ENCODE measurements at places on chromosomes 6 and 20.
A peak's percentile ranks its signal among the peaks of the same experiment; 100 is the strongest.

DNA sequence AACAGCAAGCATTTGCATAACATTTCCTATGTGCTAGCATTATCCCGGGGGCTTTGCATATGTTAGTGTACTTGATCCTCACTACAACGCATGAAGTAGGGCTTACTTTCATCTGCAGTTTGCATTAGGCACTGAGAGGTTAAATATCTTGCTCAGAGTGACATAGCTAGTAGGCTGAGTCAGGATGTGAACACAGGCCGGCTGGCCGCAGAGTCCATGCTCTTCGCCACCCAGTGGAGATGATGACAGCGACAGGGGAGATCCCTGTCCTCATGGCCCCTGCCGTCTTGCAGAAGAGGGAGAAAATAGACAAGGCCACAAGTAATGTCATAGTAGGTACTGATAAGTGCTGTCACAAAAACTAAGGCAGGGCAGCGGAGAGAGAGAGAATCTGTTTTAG, 46.9 kb downstream of the LYRM4 start:
- DNase-seq, result no peak

GRCh38 chr6:154058963-154059680, 20.1 kb downstream of the OPRM1 start:
- no peak for DNase-seq

GRCh38 chr6:16324606-16325225, 86.3 kb downstream of the GMPR start:
- no peak for DNase-seq

- DNase-seq, result no peak
Observed at GRCh38 chr6:8240301-8240700, 138.0 kb upstream of the EEF1E1 start.

- no peak for DNase-seq
Observed at GRCh38 chr6:145547594-145548335, 187.6 kb downstream of the EPM2A start.

DNA sequence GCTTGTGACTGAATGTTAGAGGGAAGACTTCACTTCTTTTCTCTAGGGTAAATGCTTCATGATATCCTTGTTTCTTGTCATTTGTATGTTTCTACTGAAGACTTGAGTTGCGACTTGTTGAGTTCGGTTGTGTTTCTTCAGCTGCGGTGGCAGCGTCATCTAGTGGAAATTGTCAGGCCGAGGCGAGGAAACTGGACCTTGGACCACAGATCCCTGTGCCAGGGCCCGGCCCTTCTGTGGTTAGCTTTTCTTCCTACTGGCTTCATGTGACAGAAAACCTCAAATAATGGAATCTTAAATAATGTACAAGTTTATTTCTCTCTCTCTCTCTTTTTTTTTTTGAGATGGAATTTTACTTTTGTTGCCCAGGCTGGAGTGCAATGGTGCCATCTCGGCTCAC, 12.4 kb downstream of the MTHFD1L start:
- DNase-seq, result no peak

- DNase-seq, result no peak
Observed at GRCh38 chr6:90411292-90411781, 114.7 kb upstream of the BACH2 start.

- no peak for DNase-seq
Observed at GRCh38 chr6:70281923-70282311, 21.0 kb downstream of the COL9A1 start.

DNA sequence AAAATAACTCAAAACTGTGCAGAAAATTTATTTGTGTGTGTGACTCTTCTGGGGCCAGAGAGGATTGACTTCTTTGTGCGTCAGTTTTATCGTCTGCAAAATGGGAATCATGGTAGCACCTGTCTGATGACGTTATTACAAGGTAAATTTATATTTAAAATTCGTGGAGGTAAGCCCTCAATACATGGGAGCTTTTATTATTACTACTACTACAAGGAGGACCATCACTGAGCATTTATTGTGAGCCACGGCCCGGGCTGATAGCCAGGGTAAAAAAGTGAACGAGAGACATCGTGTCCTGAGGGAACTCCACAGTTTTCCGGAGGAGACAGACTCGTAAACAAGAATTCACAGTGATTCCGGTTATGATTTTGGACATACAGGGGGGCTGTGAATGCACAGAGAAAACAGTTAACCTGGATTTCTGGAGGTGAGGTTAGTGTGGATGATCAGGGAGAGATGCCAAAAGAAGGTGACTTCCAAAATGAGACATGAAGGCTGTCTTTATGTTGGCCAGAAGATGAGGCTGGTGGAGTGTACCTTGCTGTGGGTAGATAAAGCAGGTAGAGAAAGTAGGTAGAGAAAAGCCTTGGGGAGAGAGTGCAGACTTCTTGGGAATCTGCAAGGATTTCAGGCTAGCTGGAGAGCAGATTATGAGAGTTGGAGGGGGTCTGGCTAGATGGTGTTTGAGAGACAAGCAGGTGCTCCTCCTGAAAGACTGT, 10.6 kb upstream of the SERINC3 start:
- no peak for DNase-seq

DNA sequence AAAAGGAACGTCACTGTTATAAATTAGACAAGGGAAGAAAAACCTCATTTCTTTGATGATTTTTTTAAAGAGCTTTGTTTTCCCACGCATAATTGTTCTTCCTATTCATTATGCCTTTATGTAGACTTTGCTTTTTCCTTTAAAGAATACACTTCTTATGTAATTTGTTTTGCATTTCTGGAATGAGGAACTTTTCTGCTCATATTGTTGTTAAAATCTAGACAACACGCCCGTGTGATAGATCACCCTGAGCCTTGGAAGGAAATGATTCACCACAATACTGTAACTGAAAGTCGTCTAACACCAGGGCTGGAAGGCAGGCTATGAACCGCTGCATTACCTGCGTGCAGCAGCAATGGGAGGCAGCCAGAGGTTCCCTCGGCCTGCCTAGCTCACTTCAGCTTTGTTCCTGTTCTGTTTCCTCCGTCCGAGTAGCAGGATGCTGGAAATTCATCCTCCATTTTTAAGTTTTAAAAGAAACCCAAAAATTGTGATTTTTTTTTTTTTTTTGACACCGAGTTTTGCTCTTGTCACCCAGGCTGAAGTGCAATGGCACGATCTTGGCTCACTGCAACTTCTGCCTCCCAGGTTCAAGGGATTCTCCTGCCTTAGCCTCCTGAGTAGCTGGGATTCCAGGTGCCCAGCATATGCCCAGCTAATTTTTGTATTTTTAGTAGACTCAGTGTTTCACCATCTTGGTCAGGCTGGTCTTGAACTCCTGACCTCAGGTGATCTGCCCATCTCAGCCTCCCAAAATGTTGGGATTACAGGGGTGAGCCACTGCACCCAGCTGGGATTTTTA, 49.6 kb upstream of the ZNF217 start:
- peak; percentile 60 for DNase-seq

DNA sequence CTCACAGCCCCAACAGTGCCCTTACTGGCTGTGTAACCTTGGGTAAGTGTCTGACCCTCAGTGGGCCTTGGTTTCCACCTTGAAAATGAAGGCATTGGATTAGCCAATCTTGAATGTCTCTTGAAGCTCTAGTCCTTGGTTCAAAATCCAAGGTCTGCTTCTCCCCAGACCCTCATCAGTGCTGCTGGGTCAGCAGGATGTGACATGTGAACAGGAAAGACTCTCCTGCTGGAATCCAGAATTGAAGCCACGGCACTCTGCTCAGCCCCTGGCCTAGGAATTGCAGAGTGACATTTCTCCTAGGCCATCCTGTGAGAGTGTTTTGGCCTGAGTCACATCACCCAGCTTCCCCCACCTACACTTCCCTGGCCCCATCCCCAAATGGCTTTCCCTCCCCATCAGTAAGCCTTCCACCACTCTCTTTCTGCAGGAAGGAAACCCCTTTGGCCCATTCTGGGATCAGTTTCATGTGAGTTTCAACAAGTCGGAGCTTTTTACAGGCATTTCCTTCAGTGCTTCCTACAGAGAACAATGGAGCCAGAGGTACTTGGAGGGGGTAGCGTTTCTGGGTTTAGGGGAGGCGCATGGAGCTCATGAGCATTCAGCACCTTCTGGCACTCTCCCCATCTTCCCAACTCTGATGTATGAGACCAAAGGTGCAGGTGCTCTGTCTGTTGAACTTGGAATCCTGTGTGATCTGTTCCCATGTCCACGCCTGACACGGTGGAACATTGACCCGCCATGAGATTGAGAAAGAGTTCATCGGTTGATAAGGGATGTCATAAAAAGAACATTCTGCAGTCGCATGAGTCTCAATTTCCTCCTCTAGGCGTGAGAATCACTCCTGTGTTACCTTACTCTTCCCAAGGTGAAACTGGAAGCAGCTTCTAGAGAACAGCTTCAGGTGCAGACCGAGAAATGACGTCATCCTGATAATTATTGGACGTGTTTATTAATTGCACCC, 8.8 kb downstream of the POFUT1 start:
- DNase-seq, result no peak

- no peak for DNase-seq
Observed at GRCh38 chr6:118553132-118553531, 5.0 kb downstream of the PLN start.

DNA sequence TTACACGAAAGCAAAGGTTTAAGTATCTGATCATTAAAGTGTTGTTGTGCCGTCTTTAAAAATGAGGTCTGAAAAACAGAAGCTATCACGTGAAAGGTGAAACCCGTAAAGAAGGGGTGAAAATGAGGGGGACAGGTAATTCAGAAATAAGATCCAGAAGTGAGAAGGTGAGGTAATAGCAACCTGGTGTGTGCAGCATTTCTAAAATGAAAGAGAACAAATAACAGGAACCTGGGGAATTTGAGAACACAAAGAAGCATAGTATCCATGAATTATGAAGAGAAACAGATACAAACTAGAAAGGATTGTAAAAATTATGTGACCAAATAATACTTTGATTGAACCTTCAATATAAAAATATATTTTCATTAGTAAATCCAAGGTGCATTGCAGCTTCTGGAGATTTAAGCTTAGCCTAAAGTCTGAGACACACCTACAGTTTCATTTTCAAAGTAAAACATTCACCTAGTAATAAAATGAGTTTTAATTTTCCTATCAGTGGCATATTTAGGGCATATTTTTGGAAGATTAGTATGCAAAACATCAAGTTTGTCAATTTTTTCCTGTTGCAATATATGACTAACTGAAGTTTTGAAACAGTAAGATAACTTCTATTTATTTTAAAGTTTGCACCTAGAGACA, 1.4 kb downstream of the HEY2 start:
- DNase-seq, result no peak

GRCh38 chr6:9161731-9162130, 726.4 kb upstream of the SLC35B3 start:
- no peak for DNase-seq

- no peak for DNase-seq
Observed at GRCh38 chr6:39152262-39152661, 37.3 kb upstream of the SAYSD1 start.

- no peak for DNase-seq
Observed at GRCh38 chr6:73382462-73383113, 12.0 kb upstream of the DDX43 start.

GRCh38 chr6:139330306-139330705, 38.5 kb upstream of the TXLNB start:
- no peak for DNase-seq

- no peak for DNase-seq
Observed at GRCh38 chr6:154096316-154096715, 57.3 kb downstream of the OPRM1 start.

- DNase-seq, result no peak
Observed at GRCh38 chr6:155125906-155126305, 130.8 kb downstream of the TIAM2 start.

GRCh38 chr6:68967549-68968300, 332.6 kb downstream of the ADGRB3 start:
- DNase-seq, result peak; percentile 38

- DNase-seq, result no peak
Observed at GRCh38 chr6:144153260-144153659, 2.9 kb downstream of the STX11 start.

DNA sequence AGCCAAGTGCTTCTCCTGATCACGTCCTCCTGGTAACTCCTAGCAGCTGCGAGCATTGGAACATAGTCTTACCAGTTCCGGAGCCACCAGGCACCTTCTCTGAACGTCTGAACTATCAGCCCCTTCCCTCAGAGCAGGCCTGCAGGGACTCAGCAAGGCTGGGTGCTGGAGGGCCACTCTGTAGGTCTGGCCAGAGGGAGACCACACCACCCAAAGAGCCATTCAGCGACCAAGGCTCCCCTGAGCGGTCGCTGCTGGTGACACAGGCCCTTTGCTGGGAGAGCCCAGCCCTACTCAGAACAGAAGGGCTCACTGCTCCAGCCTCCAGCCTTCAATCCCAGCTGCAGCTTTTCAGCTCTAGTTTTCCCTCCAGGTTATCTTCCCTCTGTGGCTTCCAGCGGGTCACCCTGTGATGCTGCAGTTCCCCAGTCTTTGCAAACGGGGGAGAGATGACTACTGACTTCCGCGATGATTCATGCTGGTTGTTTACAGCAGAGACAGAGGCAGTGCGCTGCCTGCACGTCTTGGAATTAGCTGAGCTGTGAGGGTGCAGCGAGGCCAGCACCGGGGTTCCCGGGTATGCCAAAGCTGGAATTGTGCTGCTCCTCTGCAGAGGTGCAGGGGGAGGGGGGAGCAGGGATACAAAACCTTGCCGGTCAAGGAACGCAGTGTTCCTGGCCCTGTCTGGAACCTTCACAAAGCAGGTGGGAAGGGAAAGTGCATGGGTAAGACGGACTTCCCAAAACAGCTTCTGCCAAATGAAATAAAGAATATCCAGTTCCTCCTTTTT, 161.4 kb downstream of the LY86 start:
- no peak for DNase-seq

DNA sequence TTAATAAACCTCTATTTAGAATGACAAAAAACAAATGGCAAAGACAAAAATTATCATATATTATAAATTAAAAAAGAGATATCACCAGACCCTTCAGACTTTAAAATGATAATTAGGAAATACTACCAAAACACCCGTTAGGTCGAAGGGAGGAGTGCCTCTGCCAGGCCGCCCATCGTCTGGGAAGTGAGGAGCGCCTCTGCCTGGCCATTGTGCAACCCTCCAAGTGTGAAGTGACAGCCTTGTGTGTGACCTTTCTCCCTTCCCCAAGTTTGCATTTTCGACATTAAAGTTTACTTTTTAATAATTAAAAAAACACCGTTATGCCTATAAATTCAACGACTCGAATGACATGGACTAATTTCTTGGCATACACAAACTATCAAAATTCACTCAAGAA, 64.5 kb upstream of the TASP1 start:
- DNase-seq, result no peak

GRCh38 chr6:24824142-24824938, 25.6 kb upstream of the ARMH2 start:
- DNase-seq, result no peak

DNA sequence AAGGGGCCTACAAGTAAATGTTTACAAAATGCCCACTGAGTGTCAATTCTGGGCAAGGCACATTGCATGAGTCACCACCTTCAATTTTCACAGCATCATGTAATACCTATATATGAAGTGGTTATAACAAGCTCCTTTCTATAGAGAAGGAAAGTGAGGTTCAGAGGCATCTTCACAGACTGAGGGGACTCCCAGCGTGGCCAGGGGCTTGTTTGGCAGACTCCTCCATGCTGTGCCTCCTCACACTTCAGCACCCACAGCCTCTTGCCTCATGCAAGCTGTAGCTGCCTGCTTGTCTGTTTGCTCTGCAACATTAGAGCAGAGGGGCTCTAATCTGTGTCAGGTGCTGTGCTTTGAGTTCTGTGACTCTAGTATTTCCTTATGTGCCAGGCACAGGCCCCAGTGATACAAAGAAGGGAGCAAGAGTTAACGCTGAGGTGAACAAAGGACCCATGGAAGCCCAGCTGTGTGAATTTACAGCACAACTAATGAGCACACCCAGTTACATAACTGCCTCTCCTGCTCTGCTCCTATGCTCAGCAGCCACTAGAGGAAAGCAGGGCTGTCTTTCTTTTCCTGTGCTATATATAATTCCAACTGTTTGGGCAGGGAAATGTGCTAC, 72.3 kb downstream of the ZHX3 start:
- DNase-seq, result no peak

All from activated naive CD8-positive, alpha-beta T cell treated with anti-CD3 and anti-CD28 coated beads, Interleukin-2, amount 10 ng/mL, durations not matched to agents 7 days and 5 days (primary cell).